Activated CD8-positive, alpha-beta memory T cell treated with anti-CD3 and anti-CD28 coated beads, Interleukin-2, amount 10 ng/mL, durations not matched to agents 7 days and 5 days (primary cell): ENCODE measurements at places on chromosomes 2 and 18. TPM values are rescaled to one million over a fixed set of nuclear protein-coding genes. Genes with fewer than 3 reads are reported as not detected.

Gene UNC50
- 26.7 TPM for total RNA-seq

Gene PNKD
- total RNA-seq: 40.7 TPM

Gene FAM237A
- not detected for total RNA-seq

Gene CD8B
- 296 TPM for total RNA-seq

Gene ANO7
- total RNA-seq: 1.1 TPM

Gene SOWAHC
- not detected for total RNA-seq

Gene COL5A2
- 4.6 TPM for total RNA-seq

Gene LIMS4
- 0.85 TPM for total RNA-seq

Gene HOXD11
- total RNA-seq: not detected

Gene TMEM37
- total RNA-seq: not detected

Gene ATP8B1
- not detected for total RNA-seq

Gene CROCC2
- total RNA-seq: not detected

Gene UBXN2A
- 10.5 TPM for total RNA-seq

Gene MAP3K19
- total RNA-seq: not detected

Gene KCNF1
- total RNA-seq: not detected

Gene LYPD1
- total RNA-seq: not detected

Gene CXCR1
- 1.4 TPM for total RNA-seq

Gene NTSR2
- total RNA-seq: not detected

Gene ATL2
- 56.7 TPM for total RNA-seq

Gene SMCHD1
- 129 TPM for total RNA-seq
